CD4-positive, alpha-beta T cell treated with Interleukin-15 for 1 hour (primary cell): ENCODE measurements at places on chromosomes 2 and 18.

- no peak for DNase-seq
Measured at GRCh38 chr18:35121531-35121930, 80.3 kb downstream of the MAPRE2 start.

DNA sequence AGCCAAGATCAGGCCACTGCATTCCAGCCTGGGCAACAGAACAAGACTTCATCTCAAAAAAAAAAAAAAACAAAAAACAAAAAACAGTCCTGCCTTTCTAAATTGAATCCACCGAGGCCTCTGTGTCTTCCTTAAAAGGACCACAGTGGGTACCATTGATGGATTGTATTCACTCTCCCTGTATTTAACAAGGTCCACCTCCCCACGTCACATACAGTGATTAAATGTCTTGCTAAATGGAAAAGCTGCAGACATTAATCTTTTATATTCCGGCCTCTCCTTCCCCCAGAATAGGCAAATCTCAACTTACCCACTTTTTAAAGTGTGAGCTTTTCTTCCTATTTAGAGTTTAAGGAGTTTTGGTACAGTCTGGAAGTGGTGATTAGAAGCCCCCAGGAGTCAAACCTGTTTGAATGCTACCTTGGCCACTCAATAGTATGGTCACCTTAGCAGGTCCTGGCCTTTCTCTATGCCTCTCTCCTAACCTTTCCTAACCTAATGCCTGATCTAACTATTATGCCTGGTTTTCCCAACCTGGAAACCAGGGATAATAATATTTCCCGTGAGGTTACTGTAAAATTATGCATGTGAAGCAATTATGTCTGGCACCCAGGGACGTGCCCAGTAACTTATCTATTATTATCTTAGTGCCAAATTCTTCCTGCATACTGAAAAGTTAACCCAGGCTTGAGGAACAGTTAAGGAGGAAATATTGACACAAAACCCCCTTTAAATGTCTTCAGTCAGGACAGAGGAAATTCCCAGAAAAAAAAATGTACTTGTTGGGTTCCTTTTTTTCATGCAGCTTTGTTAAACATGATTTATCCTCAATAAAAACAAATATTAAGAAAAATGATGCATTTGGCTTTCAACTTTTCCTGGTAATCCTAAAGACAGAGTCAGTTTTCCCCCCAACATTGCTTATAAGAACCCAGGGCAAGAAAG is 3.1 kb downstream of the NFE2L2 start:
- DNase-seq, result no peak

GRCh38 chr2:14340703-14341102 is 291.8 kb upstream of the LRATD1 start:
- DNase-seq, result no peak

- no peak for DNase-seq
Measured at GRCh38 chr2:113041871-113042270, 10.8 kb downstream of the IL36B start.

DNA sequence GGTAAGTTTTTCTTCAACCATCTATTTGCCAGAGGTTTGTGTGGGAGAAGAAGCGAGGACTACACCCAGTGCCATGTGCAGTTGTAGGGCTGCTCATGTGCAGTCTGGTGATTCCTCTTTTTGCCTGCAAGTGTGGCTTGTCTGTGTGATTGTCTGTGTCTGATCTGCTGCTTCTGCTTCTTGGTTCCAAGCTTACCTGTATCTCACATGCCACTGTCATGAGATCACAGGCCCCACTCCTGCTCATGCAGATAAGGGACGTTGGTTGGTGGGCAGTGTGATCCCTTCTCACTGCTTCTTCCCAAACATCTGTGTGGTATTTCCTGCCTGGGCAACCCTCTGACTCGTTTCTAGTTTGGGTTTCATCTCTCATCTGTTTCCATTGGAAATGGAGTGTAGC is 27.1 kb downstream of the RRM2 start:
- no peak for DNase-seq

DNA sequence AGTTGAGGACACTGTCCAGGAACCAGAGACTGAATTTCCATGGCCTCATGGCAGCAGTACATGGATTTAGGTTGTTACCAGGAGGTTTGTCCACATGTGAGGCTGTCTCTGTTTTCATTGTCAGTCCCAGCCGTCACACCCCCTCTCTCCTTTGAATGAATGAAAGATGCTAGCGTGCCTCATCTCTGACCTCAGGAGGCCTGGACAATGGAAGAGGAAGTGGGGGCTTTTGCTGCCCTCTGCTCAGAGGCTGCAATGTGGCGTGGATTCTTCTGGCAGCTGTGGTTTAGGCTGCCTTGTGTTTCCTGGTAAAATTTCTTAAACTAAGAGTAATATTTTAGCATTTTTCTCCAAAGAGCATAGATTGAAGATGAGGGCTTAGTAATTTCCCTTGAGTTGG is 47.5 kb downstream of the RAB31 start:
- DNase-seq, result no peak

- DNase-seq, result no peak
Measured at GRCh38 chr18:54360406-54360805, 2.7 kb downstream of the C18orf54 start.

DNA sequence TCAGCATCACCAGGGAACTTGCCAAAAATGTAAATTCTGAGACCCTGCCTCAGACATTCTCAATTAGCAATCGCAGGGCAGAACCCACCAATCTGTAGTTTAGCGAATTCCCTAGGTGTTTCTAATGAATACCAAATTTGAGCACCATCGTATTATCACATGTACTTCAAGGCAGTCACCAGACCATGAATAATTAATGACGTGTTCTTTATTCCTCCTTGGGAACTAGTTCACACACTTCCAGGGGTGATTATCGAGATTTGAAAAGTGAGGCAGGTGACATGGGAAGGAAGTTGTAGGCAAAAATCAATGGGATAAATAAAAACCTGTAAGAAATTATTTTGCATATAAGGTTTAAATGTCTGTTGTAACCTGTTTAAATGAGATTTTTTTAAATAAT is 102.5 kb upstream of the CRIM1 start:
- DNase-seq, result no peak

GRCh38 chr2:160343404-160343803 is 143.3 kb upstream of the ITGB6 start:
- DNase-seq, result no peak

DNA sequence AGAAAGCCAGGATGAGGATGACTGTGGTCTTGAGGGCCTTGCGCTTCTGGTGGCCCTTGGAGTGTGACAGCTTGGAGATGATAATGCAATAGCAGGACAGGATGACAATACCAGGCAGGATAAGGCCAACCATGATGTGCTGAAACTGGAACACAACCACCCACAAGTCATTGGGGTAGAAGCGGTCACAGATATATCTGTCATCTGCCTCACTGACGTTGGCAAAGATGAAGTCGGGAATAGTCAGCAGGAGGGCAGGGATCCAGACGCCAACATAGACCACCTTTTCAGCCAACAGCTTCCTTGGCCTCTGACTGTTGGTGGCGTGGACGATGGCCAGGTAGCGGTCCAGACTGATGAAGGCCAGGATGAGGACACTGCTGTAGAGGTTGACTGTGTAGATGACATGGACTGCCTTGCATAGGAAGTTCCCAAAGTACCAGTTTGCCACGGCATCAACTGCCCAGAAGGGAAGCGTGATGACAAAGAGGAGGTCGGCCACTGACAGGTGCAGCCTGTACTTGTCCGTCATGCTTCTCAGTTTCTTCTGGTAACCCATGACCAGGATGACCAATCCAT is 2.7 kb downstream of the CXCR4 start:
- DNase-seq, result peak; percentile 55

GRCh38 chr18:4544142-4544541 is 89.0 kb upstream of the DLGAP1 start:
- DNase-seq, result no peak

- DNase-seq, result no peak
Measured at GRCh38 chr2:88897715-88898114, 206.2 kb downstream of the RPIA start.
